ENCODE measurements at places on chromosomes 13 and 19.

- DNase-seq: peak; percentile 26
Observed at GRCh38 chr19:11279505-11280236, 16.3 kb upstream of the TSPAN16 start.

- DNase-seq: no peak
Observed at GRCh38 chr13:28679628-28680027, 20.7 kb downstream of the POMP start.

GRCh38 chr19:46639358-46640182 lies 3.6 kb upstream of the GNG8 start:
- no peak for DNase-seq

- DNase-seq: no peak
Observed at GRCh38 chr19:10870501-10870954, 825 bp upstream of the CARM1 start.
